Chondrocyte (in vitro differentiated cells): ENCODE measurements at places on chromosomes 6 and 20.

- DNase-seq, result no peak
These were observed 48.9 kb downstream of the MYB start for GRCh38 chr6:135229996-135230395.

DNA sequence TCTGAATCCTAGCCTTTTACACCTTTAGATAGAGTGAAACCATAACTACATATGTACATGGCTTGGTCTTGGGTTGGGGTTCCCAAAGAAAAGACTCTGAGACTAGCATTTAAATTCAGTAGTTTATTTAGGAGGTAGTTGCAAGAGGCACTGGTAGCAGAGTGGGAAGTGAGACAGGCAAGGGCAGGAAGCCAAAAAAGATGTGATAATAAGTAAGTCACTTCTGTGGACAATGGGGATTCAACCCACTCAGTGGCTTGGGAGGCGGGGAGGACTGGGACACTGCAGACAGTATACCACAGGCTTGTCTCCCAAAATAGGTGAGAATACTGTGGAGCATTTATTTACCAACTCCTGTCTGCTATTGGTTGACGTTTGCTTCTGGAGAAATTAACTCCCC lies 131.9 kb downstream of the SLC24A3 start:
- no peak for DNase-seq

- no peak for DNase-seq
These were observed 248.8 kb downstream of the DLL1 start for GRCh38 chr6:170042123-170042522.

DNA sequence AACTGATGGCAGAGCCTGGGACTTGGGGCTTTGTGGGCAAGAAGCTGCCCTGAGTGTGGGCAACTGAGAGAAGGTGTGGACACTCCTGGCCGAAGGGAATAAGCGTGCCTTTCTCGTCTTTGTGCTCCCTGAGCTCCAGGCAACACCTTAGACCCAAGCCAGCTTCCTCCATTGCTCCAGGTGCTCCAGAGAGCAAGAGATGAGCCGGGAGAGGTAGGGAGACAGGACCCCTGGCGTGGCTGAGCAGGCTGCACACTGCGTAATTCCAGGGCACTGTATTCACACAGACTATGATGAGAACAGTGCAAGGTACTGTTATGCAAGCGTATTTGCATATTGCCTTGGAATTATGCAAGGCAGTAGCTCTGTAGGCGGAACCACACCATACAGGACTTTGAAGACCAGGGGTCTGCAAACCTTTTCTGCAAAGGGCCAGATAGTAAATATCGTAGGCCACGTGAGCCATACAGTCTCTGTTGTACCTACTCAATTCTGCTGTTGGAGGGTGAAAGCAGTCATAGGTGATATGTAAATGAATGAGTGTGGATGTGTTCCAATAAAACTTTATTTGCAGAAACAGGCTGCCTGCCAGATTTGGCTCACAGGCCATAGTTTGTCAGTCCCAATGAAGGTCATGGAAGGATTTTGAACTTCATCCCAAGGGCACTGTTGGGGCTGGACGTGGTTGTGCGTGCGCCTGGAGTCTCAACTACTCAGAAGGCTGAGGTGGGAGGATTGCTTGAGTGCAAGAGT lies 42.1 kb upstream of the FAM83D start:
- no peak for DNase-seq

DNA sequence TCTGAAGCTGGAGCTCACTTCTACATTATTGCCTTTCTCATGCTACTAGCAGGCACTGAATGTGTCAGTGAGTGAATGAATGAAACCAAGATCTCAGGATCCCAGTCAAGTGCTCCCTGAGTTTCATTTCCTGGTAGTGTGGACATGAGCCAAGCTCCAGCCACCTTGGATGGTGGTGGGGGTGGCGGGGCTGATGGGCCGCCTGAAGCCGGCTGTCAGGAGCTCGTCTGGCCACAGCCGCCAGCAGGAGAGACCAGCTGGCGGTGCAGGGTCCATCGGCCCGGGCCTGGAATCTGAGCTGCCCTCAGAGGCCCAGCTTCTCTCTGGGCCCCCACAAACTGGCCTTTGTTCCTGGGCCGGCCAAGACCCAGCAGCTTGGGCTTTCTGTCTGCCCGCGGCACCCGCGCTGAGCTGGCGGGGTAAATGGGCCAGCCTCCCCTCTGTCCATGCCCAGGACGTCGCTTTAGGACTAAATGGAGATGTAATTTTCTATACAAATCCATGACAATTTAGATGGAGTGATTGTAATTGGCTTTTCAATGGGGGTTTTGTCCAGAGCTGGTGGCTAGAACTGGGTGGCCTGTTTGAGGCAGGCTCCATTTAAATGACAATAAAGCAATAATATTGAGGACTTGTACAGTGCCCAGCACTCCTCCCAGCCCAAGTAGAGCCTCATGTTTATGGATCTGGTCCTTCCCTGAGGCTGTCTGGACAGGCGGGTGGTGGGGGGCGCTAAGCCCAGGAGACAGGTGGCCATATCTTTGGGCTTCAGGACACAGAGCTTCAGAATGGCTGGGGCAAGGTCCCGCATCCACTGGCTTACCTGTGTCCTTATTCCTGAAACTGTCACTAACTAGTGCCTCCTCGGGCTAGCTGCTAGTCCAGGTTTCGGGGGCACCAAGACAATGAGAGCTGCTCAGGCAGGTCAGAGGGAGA lies 43.5 kb downstream of the NOL4L start:
- DNase-seq, result no peak

GRCh38 chr6:124684621-124685020 lies 277.6 kb upstream of the RNF217 start:
- DNase-seq, result no peak

- no peak for DNase-seq
These were observed 5.1 kb downstream of the LZTS3 start for GRCh38 chr20:3168079-3168828.

- DNase-seq, result no peak
These were observed 60.4 kb downstream of the SOBP start for GRCh38 chr6:107550241-107550840.

DNA sequence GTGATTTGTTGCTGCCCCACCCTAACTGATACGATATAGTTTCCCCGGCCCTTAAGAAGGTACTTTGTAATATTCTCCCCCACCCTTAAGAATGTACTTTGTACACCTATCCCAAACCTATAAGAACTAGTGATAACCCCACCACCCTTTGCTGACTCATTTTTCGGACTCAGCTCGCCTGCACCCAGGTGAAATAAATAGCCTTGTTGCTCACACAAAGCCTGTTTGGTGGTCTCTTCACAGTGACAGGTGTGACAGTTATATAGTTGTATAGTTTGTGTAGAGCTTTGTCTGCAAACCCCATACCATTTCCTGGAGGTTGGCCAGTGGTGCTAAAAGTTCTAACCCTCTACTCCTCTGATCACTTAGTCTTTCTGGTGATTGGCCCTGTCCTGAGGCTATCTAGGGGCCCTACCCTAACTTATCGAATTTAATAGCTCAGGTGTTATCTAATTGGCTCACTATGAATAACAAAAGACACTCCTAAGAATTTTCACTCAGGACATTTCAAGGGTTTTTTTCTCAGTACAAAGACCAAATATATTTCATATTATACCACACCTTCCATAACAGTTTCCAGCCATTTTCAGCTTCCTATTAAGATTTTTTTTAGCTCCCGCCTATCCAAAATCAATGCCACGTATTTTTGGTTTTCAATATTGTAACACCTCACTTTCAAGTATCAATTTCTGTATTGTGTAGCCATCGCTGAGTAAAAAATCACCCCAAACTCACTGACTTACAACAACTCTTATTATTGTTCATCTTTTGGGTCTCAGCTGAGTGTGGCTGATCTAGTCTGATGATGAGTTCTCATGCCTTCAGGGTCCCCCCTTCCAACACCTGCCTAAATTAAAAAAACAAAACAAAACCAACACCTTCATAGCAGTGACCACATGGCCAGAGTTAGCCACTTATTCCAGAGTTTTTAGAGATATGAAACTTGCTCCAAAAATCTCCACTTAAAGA lies 9.8 kb upstream of the BTN1A1 start:
- DNase-seq, result no peak

- no peak for DNase-seq
These were observed 116.0 kb upstream of the CITED2 start for GRCh38 chr6:139490482-139490881.

GRCh38 chr6:7723041-7723447 lies 2.9 kb upstream of the BMP6 start:
- no peak for DNase-seq

- DNase-seq, result no peak
These were observed 2.5 kb upstream of the HEY2 start for GRCh38 chr6:125746731-125747588.

DNA sequence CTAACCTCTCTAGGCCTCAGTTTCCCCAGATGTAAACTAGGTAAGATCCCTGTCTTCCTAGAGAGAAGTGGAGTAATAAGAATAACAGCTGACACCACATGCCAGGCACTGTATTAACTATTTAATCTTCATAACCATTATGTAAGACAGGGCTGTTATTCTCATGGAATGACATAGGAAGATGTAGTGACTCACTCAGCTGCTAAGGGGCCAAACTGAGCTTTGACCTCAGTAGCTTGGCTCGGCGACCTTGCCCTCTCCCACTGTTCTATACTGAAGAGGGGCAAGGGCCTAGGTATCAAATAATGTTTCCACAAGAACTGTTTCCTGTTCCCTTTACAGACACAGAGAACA lies 2.9 kb upstream of the MDGA1 start:
- no peak for DNase-seq

DNA sequence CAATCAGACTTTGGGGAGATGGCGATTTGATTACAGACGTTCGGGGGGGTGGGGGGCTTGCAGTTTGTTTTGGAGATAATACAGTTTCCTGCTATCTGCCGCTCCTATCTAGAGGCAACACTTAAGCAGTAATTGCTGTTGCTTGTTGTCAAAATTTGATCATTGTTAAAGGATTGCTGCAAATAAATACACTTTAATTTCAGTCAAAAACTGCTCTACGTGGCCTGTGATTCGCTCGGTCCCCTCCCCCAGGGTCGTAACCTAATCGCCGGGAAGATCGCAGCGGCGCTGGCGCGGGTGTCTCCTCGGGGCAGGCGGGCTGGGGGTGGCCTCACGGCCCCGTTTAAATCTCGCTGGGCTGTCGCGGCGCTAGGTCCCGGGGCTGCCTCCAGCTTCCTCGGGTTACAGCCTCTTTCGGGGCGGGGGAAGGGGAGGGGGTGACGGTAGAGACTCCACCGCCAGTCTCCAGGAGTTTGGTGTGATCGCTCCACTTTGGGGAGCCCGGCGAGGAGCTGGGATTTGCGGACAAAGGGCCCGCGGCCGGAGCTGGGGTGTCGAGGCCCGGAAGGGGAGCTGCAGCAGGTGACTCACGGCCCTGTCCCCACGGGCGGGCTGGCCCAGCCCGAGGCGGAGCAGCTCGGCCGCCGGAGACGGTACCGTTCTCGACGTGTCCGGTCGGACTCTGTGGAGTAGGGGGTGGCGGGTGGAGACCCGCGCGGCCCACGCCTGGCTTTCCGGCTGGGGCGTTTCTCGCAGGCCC lies 4.2 kb downstream of the FOXC1 start:
- no peak for DNase-seq

GRCh38 chr6:9126878-9127560 lies 691.7 kb upstream of the SLC35B3 start:
- DNase-seq, result no peak

DNA sequence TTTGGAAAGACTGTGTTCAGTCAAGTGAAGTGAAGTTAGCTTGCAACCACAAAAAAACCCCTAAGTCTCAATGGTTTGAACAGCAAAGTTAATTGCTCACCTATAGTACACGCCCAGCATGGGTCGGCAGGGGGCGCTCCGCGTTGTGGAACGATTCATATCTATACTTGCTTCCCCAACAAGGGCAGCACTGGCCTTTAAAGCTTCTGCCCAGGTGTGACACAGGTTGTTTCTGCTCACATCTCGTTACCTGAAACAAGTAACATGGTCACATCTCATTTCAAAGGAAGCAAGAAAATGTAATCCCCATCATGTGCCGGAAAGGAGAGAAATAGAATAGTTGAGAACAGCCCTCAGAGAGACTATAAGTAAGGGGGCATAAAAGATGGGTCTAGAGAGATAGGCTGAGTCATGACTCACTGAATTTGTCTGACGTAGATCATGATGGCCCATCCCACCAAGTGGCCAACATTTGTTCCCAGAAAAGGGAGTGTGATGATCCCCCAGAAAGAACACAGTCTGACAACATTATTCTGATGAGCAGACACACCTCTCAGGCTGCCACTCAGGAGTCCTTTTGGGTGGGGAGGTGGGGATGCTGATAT lies 29.0 kb downstream of the HNF4A start:
- no peak for DNase-seq

- DNase-seq, result no peak
These were observed 47.6 kb upstream of the RBM24 start for GRCh38 chr6:17233531-17233930.

DNA sequence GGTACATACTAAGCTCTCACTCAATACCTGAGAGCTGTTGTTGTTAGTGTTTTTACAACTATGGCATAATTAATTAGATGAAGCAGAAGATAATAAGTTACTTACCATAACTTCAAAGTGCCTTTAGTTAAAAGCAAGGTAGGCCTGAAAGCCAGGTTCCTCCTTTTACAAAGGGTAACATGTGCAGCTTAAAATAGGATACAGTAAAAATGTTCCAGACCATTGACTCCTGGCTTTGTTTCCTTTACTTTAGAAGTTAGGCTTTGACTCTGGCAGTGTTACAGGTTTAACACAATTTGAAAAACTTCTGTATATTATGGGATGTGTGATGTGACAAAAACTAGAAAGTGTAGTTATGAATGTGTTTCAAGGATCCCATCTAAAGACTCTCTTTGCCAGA lies 522.5 kb downstream of the EPM2A start:
- DNase-seq, result no peak

GRCh38 chr6:152233547-152234320 lies 403.4 kb downstream of the SYNE1 start:
- DNase-seq, result no peak

- no peak for DNase-seq
These were observed 27.9 kb upstream of the ABT1 start for GRCh38 chr6:26568601-26569432.

- no peak for DNase-seq
These were observed 24.6 kb downstream of the ATG5 start for GRCh38 chr6:106300944-106301343.

DNA sequence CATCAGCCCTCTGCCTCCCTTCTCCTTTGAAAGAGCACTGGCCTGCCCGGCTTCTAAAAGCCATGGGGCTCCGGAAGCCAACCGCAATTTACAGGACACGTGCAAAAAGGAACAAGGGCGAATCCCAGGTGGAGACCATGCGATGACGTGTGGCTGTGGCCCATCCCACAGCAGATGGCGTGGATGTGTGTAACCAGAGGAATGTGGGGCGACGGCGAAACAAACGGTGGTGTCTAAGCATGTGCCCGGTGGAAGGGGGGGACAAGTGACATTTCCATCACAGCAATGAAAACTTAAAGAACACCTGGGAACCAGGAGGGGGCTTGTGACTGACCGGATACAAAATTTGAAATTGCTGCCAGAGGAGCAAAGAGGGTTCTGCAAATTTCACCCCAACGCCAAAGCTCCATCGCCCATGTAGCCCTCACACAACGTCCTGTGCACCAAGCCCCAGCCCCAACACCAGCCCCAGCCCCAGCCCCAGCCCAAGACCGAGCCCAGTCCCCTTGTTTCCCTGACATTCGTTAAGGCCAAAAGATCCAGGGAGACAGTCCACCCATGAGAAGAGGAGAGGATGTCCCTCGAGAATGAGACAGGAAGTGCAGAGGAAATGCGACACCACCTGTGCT lies 159.7 kb upstream of the ZNF337 start:
- peak; percentile 59 for DNase-seq
